Prostate gland (tissue), 2 donors: ENCODE measurements at places on chromosomes 3 and 15. TPM values are rescaled to one million over a fixed set of nuclear protein-coding genes. Genes with fewer than 3 reads are reported as not detected.

DNA sequence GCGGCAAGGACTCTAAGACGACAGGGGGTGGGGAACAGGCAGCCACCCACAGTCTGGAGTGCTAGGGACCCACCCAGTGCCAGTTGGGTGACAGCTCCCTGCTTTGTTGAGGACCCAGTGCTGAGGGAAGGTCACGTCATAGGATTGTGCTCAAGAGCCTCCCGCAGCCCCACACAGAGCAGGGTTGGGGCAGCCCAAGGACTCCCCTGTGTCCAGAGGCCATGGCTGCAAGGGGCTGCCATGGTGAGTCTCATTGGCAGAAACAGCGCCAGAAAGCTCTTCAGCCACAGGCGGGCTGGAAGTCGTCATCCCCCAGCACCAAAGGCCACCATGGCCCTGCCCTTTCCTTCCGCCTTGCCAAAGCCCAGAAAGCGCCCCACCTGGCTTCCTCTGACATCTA lies 37.0 kb upstream of the PLXNA1 start:
- H3K4me1 ChIP-seq: no peaks in the 10 kb centered on the region
- H3K27ac ChIP-seq: no peak overlapping the region
- no peaks in the 10 kb centered on the region for H3K27me3 ChIP-seq
- DNase-seq: no peak
- no peak overlapping the region for H3K4me3 ChIP-seq

- DNase-seq: no peak
- no peak overlapping the region for H3K4me3 ChIP-seq
- H3K27ac ChIP-seq: no peak overlapping the region
- no peaks in the 10 kb centered on the region for H3K27me3 ChIP-seq
- no peaks in the 10 kb centered on the region for H3K4me1 ChIP-seq
- no peaks in the 10 kb centered on the region for H3K36me3 ChIP-seq
Observed at GRCh38 chr3:24598695-24599470, 104.2 kb upstream of the THRB start.

GRCh38 chr3:53377794-53378193 lies 30.5 kb upstream of the DCP1A start:
- no peak overlapping the region for H3K4me3 ChIP-seq
- no peaks in the 10 kb centered on the region for H3K4me1 ChIP-seq
- H3K27me3 ChIP-seq: no peaks in the 10 kb centered on the region
- DNase-seq: no peak

- no peaks in the 10 kb centered on the region for H3K27me3 ChIP-seq
- no peak overlapping the region for H3K27ac ChIP-seq
- DNase-seq: peak; percentile 38
- H3K36me3 ChIP-seq: no peaks in the 10 kb centered on the region
- H3K4me1 ChIP-seq: no peaks in the 10 kb centered on the region
Observed at GRCh38 chr3:29764603-29765254, 483.9 kb downstream of the RBMS3 start.

DNA sequence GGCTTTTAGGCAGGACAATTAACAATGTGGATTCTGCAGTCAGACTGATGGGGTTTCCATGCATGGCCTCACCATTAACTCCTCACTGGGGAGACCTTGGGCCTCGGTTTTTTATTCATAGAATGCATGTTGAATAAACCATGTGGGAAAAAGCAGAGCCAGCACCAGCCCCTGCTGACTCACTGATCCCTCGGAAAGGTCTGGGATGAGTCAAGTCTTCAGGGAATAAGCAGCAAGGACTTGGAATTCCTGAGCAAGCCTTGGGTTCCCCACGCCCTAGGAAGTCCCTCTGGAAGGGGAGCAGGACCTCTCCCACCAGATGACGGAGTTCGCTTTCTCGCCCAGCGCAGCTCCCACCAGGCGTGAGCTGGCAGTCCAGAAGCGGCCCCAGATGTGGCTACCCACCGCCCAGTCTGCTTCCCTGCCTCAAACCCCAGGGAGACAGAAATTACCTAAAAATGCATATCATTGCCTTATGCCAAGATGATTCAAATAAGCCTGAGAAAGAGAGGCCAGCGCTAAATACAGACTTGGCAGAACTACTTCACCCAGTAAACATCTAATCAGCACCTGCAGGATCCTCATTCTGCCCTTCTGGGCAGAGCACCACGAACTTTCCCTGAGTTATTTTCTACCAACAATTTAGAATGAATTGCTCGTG lies 45.4 kb downstream of the BTD start:
- no peak overlapping the region for H3K27ac ChIP-seq
- H3K36me3 ChIP-seq: no peaks in the 10 kb centered on the region
- H3K4me3 ChIP-seq: no peak overlapping the region
- H3K27me3 ChIP-seq: no peaks in the 10 kb centered on the region
- no peak for DNase-seq

GRCh38 chr15:101446518-101447167 lies 42.9 kb downstream of the PCSK6 start:
- H3K27ac ChIP-seq: no peak overlapping the region
- DNase-seq: no peak
- H3K4me1 ChIP-seq: no peaks in the 10 kb centered on the region
- no peak overlapping the region for H3K4me3 ChIP-seq

DNA sequence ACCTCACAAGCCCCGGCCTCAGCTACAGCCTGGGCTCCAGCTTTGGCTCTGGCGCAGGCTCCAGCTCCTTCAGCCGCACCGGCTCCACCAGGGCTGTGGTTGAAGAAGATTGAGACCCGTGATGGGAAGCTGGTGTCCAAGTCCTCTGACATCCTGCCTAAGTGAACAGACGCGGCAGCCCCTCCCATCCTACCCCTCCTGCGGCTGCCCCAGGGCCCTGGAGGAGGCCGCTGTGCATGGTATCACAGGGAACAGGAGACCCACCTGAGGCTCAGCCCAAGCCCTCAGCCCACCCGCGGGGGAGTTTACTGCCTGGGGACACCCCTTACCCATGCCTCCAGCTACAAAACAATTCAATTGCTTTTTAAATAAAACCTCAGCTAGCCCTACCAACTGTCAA lies 6.0 kb upstream of the LARP6 start:
- no peak for DNase-seq
- H3K4me1 ChIP-seq: no peaks in the 10 kb centered on the region
- H3K27me3 ChIP-seq: no peaks in the 10 kb centered on the region

DNA sequence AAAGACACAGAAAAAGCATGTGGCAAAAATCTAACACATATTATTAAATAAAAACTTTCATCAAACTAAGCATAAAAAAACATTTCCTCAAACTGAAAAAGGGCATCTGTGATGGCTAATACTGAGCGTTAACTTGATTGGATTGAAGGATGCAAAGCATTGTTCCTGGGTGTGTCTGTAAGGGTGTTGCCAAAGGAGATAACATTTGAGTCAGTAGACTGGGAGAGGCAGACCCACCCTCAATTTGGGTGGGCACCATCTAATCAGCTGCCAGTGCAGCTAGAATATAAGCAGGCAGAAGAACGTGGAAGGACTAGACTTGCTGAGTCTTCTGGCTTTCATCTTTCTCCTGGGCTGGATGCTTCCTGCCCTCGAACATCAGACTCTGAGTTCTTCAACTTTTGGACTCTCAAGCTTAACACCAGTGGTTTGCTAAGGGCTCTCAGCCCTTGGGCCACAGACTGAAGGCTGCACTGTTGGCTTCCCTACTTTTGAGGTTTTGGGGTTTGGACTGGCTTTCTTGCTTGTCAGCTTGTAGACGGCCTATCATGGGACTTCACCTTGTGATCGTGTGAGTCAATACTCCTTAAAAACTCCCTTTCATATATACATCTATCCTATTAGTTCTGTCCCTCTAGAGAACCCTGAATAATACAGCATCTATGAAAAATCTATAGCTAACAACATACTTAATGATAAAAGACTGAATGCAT lies 45.4 kb downstream of the DAZL start:
- no peaks in the 10 kb centered on the region for H3K36me3 ChIP-seq
- H3K27ac ChIP-seq: no peak overlapping the region
- no peaks in the 10 kb centered on the region for H3K27me3 ChIP-seq
- no peak overlapping the region for H3K4me3 ChIP-seq
- no peaks in the 10 kb centered on the region for H3K4me1 ChIP-seq

- no peaks in the 10 kb centered on the region for H3K36me3 ChIP-seq
- no peaks in the 10 kb centered on the region for H3K4me1 ChIP-seq
- DNase-seq: no peak
- no peaks in the 10 kb centered on the region for H3K27me3 ChIP-seq
- no peak overlapping the region for H3K4me3 ChIP-seq
- no peak overlapping the region for H3K27ac ChIP-seq
Observed at GRCh38 chr3:188964957-188965356, 206.8 kb upstream of the TPRG1 start.

GRCh38 chr3:151268267-151269235 lies 9.8 kb downstream of the P2RY14 start:
- no peak overlapping the region for H3K4me3 ChIP-seq
- H3K27me3 ChIP-seq: no peaks in the 10 kb centered on the region
- no peak overlapping the region for H3K27ac ChIP-seq
- no peaks in the 10 kb centered on the region for H3K4me1 ChIP-seq

GRCh38 chr3:21435871-21436270 lies 315.1 kb downstream of the ZNF385D start:
- H3K27ac ChIP-seq: no peak overlapping the region
- no peak overlapping the region for H3K4me3 ChIP-seq
- H3K36me3 ChIP-seq: no peaks in the 10 kb centered on the region
- no peak for DNase-seq

DNA sequence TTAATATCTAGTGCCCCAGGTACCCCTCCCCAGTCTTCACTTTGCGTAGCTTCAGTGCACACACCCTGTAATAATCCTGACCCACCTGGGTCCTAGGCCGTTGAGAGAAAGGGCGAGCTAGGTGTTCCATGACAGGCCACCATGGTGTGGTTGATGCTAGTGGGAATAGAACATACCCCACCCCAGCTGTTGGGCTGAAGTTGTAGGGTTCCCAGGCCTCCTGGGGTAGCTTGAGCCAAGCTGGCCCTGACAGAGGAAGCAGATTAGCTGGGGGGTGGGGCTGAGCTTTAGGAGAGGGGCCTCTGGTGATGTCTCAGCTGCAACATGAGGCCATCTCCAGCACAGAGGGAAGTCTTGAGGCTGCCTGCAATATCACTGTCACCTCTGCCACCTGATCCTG lies 40.5 kb downstream of the RAB11A start:
- H3K4me1 ChIP-seq: no peaks in the 10 kb centered on the region
- no peak for DNase-seq
- H3K36me3 ChIP-seq: peaks cover 3% of the 10 kb centered on the region
- H3K27ac ChIP-seq: no peak overlapping the region
- no peaks in the 10 kb centered on the region for H3K27me3 ChIP-seq

GRCh38 chr15:85618956-85619491 lies 175.7 kb downstream of the KLHL25 start:
- peak; percentile 47 for DNase-seq
- H3K27me3 ChIP-seq: no peaks in the 10 kb centered on the region
- H3K27ac ChIP-seq: peak overlapping the region; percentile 66
- H3K36me3 ChIP-seq: no peaks in the 10 kb centered on the region
- H3K4me3 ChIP-seq: peak overlapping the region; percentile 12

DNA sequence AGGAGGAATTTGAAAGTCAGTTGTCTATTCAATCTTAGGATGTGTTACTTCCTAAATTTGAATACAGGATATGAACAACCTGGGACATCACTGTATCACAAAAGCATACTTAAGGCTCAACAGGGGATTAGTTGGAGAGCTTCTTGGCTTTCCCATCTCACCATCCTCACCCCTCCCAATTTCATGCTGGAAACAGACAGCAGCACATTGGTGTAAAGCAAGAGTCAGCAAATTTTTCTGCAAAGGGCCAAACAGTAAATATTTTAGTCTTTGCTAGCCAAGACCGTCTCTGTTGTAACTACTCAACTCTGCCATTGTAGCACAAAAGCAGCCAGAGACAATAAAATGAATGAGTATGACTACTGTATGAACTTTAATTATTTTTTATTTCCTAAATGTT lies 94.9 kb downstream of the ERC2 start:
- no peaks in the 10 kb centered on the region for H3K36me3 ChIP-seq
- no peak for DNase-seq
- no peak overlapping the region for H3K27ac ChIP-seq
- H3K4me1 ChIP-seq: no peaks in the 10 kb centered on the region

GRCh38 chr3:128374746-128375445 lies 91.8 kb downstream of the DNAJB8 start:
- DNase-seq: no peak
- H3K36me3 ChIP-seq: no peaks in the 10 kb centered on the region
- no peak overlapping the region for H3K27ac ChIP-seq
- no peaks in the 10 kb centered on the region for H3K27me3 ChIP-seq

GRCh38 chr3:194555175-194556062 lies 68.6 kb upstream of the ATP13A3 start:
- no peak overlapping the region for H3K27ac ChIP-seq
- no peak for DNase-seq

DNA sequence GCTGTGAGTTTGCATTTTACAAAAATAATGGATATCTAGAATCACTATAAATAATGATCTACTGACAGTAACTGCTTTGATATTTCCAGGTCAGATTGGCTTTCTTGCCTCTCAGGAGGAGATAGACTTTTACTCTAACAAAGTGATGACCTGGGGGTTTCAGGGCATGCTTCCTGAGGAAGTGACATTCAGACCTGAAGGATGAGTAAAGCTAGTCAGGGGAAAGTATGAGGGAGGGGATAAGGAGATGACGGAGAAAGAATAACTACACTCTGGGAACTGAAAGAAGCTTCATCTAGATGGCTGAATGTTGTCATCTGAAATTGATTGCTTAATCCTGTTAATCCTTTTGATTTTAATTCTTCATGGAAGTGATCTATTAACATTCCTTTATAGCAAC lies 32.2 kb downstream of the ARMC8 start:
- H3K4me3 ChIP-seq: no peak overlapping the region
- H3K4me1 ChIP-seq: no peaks in the 10 kb centered on the region

GRCh38 chr3:16423947-16424673 lies 89.4 kb downstream of the RFTN1 start:
- H3K4me1 ChIP-seq: no peaks in the 10 kb centered on the region
- H3K27ac ChIP-seq: no peak overlapping the region
- no peaks in the 10 kb centered on the region for H3K27me3 ChIP-seq
- no peak overlapping the region for H3K4me3 ChIP-seq
- no peaks in the 10 kb centered on the region for H3K36me3 ChIP-seq
- no peak for DNase-seq

- no peak overlapping the region for H3K4me3 ChIP-seq
- H3K36me3 ChIP-seq: no peaks in the 10 kb centered on the region
- DNase-seq: no peak
- H3K4me1 ChIP-seq: no peaks in the 10 kb centered on the region
- H3K27ac ChIP-seq: no peak overlapping the region
Observed at GRCh38 chr15:79956354-79956939, 14.5 kb downstream of the BCL2A1 start.

- no peak overlapping the region for H3K4me3 ChIP-seq
- H3K36me3 ChIP-seq: no peaks in the 10 kb centered on the region
- DNase-seq: no peak
- no peak overlapping the region for H3K27ac ChIP-seq
Observed at GRCh38 chr3:72380193-72380592, 468.1 kb downstream of the SHQ1 start.

Gene SLC12A8
- total RNA-seq: 16.4 TPM

Gene CFAP20DC
- total RNA-seq: 8.3 TPM

Gene PRC1
- total RNA-seq: 13.5 TPM

Gene GOLGA8K
- total RNA-seq: 5.2 TPM

Gene GOLGA8S
- 1.5 TPM for total RNA-seq
